ENCODE measurements at places on chromosomes 12 and 14.

DNA sequence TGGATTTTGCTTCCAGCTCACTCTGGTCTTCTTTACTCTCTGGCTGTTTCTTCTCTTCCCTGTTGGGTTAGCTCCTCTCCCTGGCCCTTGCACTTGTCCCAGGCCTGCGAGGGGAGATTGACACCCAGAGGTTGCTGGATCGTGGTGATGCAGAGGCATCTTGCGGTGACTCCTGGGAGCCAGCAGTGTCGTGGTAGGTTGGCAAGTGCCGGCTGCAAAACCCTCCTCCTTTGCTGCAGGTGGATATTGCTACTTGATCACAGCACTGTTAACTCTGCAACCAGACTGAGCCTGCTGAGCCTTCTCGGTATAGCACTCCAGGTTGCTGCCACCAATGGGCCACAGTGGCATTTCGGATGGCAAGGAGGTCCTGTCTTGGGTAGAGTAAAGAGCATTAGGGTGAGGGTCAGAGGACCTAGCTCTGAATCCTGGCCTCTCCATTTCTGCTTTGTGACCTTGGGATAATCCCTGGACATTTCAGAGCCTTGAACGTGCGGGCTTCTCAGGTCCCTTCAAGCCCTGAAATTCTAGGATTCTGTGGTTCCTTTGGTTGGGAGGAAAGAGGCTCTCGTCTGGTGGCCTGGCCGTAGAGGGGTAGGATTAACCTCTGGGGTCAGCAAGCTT lies 87.4 kb downstream of the TSPAN9 start:
- DNase-seq = no peak

DNA sequence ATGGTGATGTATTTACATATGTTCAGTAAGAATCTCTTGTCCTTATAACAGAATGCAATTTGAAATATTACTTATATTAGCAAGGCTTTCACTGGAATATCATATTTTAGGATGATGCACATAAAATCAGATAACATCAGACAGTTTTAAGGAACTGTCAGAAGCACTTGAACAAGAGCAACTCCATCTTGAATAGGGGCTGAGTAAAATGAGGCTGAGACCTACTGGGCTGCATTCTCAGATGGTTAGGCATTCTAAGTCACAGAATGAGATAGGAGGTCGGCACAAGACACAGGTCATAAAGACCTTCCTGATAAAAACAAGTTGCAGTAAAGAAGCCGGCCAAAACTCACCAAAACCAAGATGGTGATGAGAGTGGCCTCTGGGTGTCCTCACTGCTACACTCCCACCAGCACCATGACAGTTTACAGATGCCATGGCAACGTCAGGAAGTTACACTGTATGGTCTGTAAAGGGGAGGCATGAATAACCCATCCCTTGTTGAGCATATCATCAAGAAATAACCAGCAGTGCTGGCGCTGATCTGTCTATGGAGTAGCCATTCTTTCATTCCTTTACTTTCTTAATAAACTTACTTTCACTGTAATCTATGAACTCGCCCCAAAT lies 27.6 kb upstream of the ETV6 start:
- DNase-seq = no peak

- DNase-seq = no peak
These were observed 3.3 kb upstream of the NAA25 start for GRCh38 chr12:112111931-112112330.

DNA sequence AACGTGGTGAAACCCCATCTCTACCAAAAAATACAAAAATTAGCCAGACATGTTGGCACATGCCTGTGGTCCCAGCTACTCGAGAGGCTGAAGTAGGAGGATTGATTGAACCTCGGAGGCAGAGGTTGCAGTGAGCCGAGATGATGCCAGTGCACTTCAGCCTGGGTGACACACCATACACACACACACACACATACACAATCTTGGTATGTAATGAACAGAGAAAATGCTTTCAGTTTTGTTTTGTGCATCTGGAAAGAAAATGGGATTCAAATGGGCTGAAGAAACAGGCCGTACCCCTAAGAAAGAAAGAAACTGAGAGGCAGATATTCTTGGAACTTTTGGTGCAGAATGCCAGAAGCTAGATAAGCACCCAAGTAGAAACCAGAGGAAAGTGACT lies 107.2 kb downstream of the PDE3A start:
- no peak for DNase-seq

GRCh38 chr12:63307849-63308248 lies 156.8 kb upstream of the AVPR1A start:
- DNase-seq = no peak

DNA sequence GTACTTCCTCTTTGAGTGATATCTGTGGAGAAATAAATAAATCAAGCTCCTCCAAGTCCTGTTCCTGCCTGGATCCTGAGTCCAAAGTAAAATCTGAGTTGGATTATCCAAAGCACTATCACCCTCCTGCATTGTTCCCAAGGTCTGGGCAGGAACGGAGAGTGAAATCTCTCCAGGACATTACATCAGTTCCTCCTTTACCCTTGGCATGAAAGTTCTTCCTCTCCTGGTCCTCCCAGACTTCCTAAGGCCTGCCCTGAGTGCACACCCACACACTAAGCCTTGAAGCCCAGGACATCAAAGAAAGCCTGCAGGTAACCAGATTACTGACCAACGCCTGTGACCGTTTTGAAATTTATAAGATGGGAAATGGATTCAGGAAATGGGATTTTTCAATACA lies 206.8 kb upstream of the BCL2L14 start:
- DNase-seq = no peak

GRCh38 chr12:49643961-49644619 lies 20.7 kb downstream of the PRPF40B start:
- no peak for DNase-seq

- DNase-seq = no peak
These were observed 3.1 kb downstream of the ARHGEF25 start for GRCh38 chr12:57614178-57614947.

DNA sequence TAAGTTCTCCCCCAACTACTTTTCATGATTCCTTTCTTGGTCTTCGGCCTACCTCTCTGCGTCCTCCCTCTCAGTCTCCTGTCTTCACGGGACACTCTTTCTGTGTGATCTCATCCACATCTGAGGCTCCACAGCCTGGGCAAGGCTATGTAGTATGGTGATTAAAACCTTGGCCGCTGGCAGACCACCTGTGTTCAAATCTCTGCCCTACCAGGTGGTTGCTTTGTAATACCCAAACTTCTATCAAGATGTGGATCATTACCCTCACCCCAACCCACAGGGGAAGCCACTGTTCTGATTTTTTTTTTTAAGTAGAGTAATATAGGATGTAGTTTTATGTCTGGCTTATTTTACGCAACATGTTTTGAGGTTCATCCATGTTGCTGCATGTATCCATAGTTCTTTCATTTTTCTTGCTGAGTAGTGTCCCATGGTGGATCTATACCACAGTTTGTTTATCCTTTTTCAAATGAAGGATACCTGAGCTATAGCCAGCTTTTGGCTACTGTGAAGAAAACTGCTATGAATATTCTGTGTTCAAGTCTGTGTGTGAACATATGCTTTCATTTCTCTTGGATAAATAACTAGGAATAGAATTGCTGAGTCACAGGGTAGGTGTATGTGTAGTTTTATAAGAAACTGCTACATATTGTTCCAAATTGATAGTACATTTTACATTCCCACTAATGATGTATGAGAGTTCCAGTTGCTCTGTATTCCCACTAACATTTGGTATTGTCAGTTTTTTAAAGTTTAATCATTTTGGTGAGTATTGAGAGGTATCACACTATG lies 8.3 kb upstream of the STAT6 start:
- no peak for DNase-seq

GRCh38 chr12:21144309-21144708 lies 13.3 kb downstream of the SLCO1B1 start:
- no peak for DNase-seq

Data from GDM1 (cell line).